ENCODE measurements at places on chromosomes 3 and 15.

- peak; percentile 18 for DNase-seq
Observed at GRCh38 chr3:115040673-115041286, 106.3 kb downstream of the ZBTB20 start.

GRCh38 chr3:34261001-34261385 is 462.6 kb downstream of the PDCD6IP start:
- no peak for DNase-seq

DNA sequence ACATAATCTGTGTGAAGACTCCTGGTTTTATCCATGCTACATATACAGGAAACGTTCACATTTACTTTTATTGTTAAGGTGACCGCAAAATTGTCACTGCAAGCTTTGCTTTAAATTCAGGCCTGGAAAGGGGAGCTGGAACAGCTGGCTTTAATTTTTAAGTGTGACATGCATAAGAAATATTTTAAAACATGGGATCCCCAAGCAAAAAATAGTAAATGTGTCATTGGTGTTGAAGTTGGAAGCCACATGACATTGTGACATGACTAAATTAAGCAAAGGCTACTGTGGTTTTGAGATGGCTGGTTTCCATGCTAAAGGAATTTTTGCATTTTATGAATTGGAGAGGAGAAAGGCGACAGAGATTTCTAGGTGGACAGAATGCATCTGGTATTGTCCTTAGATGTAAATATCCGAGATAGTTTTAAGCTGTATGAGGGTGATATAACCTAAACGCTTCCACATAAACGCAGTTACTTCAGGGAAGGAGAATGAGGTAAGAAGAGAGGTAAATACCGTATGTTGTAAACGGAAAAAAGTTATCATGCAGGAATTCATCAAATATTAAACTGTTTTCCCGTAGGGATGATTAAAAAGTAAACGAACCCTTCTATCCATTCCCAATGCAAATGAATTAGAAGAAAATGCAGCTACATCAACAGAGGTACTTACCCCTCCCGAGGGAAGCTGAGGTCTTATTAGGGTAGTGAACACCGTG is 927 bp upstream of the FYTTD1 start:
- DNase-seq: no peak

GRCh38 chr15:32919749-32920414 is 202.1 kb downstream of the GREM1 start:
- no peak for DNase-seq

GRCh38 chr15:101126618-101127505 is 125.0 kb downstream of the CHSY1 start:
- DNase-seq: no peak

DNA sequence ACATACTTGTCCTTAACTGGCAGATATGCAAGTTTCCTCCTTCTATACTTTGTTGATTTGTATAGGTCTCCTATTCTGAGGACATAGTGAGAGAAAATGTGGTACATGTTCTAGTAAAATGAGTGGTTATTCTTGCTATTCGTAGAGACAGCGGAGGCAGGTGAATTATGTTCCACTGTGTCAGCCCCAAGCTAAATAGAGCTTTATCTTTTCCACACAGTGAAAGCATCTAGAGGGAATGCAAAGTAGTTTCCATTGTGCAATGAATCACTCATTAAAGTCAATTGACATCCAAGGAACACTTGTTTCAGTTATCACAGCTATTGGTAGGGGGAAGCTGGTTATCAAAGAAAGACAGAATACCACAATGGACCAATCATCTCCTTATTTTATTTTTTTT is 262.4 kb downstream of the NLGN1 start:
- no peak for DNase-seq

DNA sequence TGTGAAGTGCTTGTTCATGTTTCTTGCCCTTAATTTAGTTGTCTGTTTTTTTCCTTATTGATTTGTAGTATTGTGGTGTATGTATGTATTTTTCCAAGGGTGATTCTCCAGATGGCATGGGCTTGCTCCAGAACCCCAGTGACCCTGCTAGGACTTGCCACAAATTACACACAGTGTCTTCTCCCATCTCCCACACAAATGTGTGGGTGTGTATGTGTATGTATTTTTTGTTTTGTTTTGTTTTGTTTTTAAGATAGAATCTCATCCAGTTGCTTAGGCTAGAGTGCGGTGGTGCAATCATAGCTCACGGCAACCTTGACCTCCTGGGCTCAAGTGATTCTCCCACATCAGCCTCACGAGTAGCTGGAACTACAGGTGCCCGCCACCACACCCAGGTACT is 36.2 kb upstream of the ARID3B start:
- no peak for DNase-seq

GRCh38 chr3:71119171-71119570 is 464.4 kb downstream of the FOXP1 start:
- DNase-seq: no peak

- no peak for DNase-seq
Observed at GRCh38 chr3:44280631-44281030, 38.9 kb downstream of the TOPAZ1 start.

GRCh38 chr3:180678231-180678630 is 1.1 kb downstream of the CCDC39 start:
- no peak for DNase-seq

GRCh38 chr3:193680220-193680619 is 87.2 kb downstream of the OPA1 start:
- DNase-seq: no peak

- DNase-seq: no peak
Observed at GRCh38 chr3:10568549-10568948, 63.2 kb upstream of the ATP2B2 start.

DNA sequence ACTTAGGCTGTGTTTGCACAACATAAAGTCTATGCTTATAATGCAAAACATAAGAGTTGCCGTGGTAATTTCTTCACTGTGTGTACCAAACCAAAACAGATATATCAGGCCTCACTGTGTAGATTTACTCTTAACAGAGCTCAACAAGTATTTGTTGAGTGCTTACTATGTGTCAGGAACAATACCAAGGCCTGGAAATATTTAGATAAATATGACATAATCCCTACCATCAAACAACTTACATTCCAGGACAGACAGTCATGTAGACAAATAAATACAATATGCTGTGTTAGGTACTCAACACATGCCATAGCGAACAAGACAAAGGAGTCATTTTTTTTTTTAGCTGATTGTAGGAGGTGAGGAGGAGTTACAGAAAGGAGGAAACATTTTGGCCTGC is 554.0 kb downstream of the NSUN3 start:
- DNase-seq: no peak

DNA sequence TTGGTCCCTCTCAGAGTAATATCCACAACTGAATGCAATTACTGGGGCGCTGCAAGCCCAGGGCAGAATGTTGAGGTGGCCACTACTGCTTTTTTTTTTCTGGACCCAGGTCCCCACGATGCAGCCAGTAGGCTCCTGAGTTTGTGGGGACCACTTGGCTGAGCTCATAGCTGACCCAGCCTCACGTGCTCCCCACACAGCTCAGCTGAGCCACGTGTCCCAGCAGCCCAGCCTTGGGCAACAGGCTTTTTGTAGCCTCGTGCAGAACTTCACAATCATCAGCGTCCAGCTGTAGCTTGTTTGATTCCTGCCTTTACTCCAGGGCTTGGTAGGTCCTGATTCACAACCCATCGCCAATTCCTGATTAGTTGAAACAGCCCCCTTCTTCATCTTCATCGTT is 117.3 kb downstream of the ETFA start:
- no peak for DNase-seq

- DNase-seq: peak; percentile 48
Observed at GRCh38 chr3:16828815-16829214, 55.9 kb upstream of the PLCL2 start.

GRCh38 chr3:122784436-122784835 is 9.2 kb downstream of the HSPBAP1 start:
- no peak for DNase-seq

DNA sequence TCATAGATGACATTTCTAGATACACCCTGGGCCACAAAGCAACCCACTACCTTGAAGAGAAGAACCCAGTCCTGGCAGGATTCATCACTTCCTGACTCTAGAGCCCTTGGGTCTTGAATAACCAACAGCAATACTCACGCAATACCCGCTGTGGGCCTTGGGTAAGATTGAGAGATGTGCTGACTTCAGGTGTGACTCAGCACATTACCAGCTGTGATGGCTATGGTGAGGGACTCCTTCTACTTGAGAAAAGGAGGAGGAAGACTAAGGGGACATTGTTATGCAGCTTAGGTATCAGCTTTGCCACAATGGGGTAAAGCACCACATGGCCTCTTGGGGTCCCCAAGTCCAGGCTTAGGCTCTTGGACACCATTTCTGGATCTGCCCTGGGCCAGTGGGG is 14.9 kb downstream of the C3orf33 start:
- DNase-seq: no peak

DNA sequence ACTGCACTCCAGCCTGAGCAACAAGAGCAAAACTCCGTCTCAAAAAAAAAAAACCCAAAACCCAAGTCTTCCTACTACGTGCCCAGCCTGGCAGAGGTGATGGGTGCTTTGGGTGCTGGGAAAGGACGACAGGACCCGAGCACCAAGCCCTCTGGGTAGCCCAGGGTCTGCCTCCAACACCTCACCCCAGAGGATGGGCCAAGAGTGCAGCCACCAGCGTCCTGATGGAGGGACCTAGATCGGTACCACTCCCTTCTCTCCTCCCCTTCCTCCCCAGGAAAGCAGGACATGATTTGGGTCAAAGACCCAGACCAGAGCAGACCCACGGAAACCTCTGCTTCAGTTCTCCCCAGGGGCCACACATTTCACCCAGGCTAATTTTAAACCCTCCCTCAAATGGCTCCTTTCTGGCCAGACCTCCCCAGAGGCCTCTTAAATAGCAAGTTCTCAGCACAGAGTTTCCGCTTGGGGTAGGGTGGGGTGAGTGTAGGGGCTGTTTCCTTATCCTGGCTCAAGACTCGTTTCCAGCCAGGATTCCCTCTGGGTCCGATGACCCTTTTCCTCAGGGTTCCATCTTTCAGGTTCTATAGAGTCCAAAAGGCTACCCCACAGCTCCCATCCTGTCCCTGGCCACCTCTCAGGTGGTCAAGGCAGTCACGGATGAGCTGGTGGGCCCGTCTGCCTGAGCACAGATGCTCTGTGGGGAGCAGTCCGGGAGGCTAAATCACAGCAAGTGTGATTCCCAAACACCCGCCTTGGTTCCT is 20.5 kb downstream of the RBPMS2 start:
- no peak for DNase-seq

DNA sequence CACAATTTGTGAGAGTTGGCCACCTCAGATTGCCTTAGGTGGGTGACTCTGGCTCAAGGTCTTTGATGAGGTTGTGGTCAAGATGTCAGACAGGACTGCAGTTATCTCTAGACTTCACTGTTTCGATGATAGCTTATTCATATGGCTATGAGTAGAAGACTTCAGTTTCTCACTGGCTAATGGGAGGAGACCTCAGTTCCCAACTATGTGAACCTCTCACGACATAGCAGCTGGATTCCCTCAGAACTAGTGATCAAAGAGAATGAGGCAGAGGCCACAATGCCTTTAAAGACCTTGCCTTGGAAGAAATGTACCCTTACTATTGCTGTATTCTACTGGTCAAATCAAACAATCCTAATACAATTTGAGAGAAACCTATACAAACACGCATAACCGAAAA is 607.5 kb upstream of the ROBO2 start:
- no peak for DNase-seq

- DNase-seq: no peak
Observed at GRCh38 chr3:42895580-42895868, 10.4 kb upstream of the ZNF662 start.

- DNase-seq: no peak
Observed at GRCh38 chr15:66963710-66964109, 101.7 kb upstream of the SMAD3 start.

- no peak for DNase-seq
Observed at GRCh38 chr15:98025237-98025636, 64.7 kb downstream of the ARRDC4 start.

- no peak for DNase-seq
Observed at GRCh38 chr3:20958161-20958560, 772.2 kb upstream of the SGO1 start.

DNA sequence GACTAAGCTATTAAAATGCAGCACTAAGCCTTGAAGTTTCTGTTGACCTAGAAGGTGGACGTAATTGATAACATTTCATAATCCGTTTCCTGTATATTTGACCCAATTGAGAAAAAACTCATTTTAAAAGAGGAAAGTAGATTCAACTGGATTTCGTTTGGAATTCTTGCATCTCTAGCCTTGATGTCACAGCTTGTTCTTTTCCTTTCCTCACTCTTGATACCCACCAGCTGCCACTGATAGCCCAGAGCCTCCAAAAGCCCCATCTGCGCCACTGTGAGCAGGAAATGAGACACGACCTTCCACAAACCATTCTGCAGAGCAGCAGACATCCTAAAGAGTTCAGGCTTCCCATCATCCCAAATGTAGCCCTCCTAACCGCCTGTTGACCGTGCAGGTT is 61.8 kb downstream of the FOXB1 start:
- no peak for DNase-seq

DNA sequence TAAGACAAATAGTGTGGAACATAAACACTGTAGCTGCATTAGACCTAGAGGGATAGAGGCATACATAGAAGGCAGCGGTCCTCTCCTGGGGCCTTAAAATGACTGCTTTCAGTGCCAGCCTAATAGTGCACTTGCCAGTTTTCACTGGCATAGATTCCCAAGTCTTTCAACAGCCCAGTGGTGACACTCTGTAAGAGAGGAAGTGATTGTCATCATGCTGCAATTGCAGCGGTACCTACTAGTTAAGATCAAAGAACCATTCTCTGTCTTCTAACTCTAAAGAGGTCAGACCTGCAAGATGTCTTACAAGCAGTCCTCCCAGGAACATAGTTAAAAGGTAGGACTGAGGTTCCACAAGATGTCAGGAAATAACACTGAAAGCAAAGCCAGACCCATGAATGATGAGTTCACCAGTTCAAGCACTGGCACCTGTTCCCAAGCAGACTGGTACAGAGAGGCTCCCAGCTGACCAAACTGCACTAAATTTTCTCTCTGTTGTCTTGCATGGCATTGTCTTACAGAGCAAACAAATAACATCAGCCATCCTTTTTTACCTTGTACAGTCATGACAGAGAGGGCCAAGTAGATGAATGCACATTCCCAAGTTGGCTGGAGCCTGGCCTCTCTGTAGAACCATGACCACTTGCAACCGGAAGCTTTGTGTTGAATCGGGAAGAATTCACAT is 100.5 kb upstream of the SKOR1 start:
- DNase-seq: no peak

GRCh38 chr3:42688487-42689420 is 3.4 kb downstream of the KLHL40 start:
- DNase-seq: no peak

- DNase-seq: no peak
Observed at GRCh38 chr3:21795152-21795837, 44.3 kb upstream of the ZNF385D start.

GRCh38 chr3:157089455-157090221 is 70.3 kb downstream of the CCNL1 start:
- no peak for DNase-seq

DNA sequence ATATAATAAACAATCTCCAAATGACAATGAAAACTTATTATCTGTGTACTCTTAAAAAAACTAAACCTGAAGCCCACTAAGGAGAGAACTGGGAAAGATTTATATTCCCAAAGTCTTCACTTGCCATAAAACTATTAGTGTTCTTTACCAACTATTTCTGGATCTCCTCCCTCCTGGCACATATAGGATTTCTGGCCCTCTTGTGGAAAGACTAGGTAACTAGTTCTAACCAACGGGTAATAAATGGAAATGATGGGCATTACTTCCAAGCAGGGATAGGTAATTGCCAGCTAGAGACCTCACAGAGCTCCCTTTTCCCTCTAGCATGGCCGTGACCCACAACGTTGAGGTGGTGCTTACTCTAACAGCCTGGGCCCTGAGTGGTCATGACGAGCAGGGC is 110.1 kb downstream of the DNAH12 start:
- DNase-seq: peak; percentile 41

- no peak for DNase-seq
Observed at GRCh38 chr3:5504135-5504534, 316.6 kb downstream of the EDEM1 start.
